AG04450 (cell line): ENCODE measurements at places on chromosomes 11 and 22.

DNA sequence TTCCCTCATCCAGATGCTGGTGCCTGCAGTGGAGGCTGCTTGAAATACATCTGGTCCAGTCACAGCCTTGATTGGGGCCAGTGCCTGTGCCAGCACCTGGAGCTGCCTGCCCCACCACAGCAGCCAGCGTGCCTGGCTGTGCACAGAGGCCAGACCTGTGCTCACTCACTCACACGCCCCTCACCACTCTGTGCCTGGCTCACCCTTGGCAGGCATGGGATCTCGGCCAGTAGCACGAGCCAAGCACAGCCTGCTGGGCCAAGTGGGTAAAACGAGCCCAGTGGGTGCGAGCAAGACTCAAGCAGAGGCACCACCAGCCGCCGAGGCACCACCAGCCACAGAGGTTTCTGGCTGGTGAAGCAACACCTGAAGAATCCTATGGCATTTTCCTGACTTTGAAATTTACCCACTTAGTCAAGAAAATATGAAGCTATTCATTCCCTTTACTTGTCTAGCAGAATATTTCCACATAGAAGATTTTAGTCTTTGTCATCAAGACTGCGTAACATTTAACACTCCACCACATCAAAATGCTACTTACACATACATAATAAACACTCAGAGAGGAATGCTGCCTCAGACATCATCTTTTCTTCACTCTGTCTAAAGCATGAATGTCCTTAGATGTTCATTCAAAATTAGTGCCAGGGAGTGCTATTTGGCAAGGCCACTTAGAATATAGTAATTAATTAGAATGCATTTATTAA, 424.3 kb upstream of the FAT3 start:
- no peak for DNase-seq

DNA sequence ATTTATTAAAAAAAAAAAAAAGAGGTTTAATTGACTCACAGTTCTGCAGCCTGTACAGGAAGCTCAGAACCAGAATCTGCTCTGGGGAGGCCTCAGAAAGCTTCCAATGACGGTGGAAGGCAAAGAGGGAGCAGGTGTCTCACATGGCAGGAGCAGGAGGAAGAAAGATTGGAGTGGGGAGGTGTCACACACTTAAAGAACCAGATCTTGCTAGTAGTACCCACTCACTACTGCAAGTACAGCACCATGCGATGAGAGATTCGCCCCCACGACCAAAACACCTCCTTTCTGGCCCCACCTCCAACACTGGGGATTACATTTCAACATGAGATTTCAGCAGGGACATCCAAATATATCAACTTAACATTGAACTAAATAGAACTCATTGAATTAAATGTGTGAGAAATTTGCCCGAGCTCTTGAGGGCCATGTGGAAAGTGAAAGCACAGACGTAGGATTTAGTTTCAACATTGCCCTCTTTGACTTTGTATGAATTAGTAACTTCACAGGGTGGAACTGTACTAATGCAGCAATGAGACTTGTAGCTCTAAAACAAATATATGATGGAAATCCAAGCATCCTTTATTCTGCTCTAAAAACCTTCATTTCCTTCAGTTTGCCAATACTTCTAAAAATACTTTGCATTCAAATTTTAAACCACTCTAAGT, 628.2 kb downstream of the FAM181B start:
- no peak for DNase-seq

GRCh38 chr11:31910950-31911576, 99.9 kb upstream of the PAX6 start:
- no peak for DNase-seq

- no peak for DNase-seq
Observed at GRCh38 chr11:108734956-108735559, 70.2 kb downstream of the DDX10 start.

GRCh38 chr11:87325490-87325872, 287.7 kb downstream of the TMEM135 start:
- no peak for DNase-seq

- DNase-seq = no peak
Observed at GRCh38 chr11:125950696-125951651, 5.1 kb downstream of the VSIG10L2 start.

DNA sequence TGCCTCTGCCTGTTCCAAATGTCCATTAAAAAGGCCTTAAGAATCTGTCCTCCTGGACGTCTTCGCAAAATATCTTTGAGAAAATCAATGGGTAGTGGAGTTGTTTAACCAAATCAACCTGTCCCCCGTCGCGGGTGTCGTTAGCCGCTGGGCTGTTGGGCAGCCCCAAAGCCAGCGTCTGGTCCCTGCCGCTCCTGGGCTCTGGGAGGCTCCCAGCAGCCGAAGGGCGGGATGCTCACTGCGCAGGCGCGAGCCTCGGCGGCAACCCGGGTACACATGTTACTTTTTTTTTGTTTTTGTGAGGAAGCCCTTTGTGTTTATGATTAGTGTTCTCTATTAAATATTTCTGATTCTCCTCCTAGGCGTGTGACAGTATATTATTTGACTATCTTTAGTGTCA, 12.6 kb downstream of the MMP10 start:
- no peak for DNase-seq

GRCh38 chr22:39120983-39121382, 23.9 kb downstream of the APOBEC3H start:
- DNase-seq = no peak
